ENCODE measurements at places on chromosomes 1 and 21.

DNA sequence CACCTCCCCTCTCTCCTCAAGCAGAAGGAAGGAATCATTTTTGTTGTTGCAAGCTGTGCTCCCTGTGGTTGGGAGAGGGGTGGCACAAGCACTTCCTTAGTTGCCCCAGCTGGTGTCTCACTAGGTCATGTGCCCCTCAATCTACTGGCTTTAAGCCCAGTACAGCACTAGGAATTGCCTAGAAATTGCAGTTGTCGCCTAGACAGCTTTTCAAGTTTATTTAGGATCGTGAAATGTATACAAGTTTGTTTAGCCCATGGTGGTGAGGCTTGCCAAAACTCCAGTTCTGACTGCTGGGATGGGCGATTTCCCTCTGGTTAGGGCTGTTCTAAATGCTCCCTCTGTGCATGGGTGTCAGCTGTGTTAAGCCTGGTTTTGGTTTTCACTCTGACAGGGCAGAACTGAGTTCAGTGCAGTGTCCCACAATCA lies 126.8 kb upstream of the ZNF644 start:
- no peak for DNase-seq

DNA sequence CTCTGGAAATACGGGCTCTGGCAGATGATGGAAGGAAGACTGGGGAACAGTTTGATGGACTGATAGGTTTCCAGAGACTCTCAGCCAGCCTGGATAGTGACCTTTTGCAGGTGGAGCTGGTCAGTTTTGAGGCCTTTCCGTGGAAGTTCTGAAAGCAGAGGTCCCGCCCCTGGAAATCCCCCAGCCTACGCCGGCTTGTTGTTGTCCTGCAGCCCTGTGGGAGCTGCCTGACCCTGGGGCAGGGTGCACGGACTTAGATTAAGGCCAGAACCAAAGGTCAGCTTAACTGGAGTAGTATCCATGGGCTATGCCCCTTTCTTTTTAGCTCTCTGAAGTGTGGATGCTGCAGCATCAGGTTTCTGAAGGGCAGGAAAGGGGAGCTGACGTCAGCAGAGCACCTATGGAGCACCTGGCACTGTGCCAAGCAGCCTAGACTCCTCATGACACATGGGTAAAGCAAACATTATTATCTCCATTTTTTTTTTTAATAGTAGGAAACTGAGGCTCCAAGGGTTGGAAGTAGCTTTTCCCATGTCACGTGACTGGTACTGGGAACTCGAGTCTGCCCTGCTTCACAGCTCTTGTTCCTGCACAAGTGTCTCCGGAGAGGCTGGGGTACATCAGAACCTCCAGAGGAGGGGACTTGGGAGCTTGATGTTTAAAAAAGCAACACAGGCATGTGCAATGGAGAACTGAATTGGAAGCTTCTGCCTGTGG lies 38.5 kb downstream of the IER5 start:
- DNase-seq, result peak; percentile 86

DNA sequence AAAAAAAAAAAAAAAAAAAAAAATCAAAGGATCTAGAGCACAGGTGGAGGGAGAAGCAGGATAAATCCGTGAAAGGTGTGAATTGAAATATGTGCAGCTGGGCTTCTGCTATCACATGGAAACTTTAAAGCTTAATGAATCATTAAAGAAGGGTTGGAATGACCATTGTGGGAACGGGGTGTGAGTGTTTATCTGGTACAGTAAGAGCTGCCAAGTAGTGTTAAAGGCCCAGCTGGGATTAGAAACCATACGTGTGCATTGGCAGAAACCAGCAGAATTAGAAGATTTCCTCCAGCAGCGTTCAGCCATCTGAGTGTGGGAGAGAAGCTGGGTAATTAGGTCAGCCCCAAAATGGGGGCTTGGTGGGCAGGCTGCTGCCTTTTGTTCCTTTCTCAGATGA lies 13.5 kb downstream of the FALEC start:
- DNase-seq, result no peak

DNA sequence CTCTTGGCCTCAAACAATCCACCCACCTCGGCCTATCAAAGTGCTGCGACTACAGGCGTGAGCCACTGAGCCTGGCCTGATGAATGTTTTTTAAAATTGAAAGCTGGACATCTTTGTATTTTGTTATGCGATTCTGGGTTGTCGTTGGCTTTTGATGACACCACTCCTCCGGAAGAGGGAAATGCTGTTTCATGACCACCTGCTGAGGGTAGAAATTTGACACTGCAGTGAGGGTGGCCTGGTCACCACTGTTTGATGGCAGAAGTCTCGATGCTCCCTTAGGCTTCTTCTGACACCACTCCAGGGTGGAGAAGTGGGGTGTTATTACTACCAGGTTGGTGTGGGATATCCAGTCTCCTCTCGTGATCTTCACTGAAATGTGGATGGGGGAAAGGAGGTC lies 357.2 kb downstream of the RGS7 start:
- no peak for DNase-seq

DNA sequence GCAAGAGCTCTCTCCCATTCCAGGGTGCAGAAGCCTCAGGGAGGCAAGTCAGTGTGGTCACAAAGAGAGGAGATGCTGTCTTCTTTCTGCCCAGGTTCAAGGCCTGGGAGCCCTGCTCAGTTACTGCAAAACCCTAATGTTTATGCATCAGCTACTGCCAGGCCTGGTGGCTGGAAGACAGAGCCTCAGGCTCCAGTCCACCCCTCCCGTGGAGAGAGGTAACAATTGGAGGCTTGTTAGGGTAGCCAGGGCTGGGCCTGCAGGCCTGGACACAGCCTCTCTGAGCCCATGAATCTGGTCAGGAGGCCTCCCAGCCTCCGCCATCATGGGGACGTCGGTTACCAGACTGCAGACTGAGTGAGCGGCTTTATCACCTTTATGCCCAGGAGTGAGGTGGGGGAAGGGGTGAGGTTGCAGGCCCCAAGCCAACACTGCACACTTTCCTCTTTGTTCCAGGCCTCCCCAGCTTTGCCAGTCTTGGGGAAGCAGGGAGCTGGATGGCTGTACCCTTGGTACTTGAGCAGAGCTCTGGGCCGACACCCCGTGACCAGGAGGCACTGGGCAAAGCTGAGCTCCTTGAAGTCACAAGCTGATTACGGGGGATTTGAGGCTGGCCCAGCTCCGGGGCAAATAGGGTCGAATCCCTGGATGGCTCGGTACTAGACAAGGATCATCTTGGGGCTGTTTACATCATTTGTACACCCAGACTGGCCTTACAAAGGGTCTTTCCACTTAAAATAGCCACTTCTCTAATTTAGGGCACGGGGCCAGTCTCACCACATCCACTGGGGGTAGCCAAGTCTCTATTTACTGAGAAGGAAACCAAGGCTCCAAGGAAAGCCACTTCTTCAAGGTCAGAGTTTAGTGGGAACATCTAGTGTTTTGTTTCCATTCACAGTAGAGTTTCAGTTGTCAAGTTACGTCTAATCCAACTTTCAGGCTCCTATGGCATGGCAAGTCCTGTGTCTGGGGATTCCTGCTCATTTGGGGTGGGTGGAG lies 5.2 kb downstream of the SLC2A1 start:
- no peak for DNase-seq

DNA sequence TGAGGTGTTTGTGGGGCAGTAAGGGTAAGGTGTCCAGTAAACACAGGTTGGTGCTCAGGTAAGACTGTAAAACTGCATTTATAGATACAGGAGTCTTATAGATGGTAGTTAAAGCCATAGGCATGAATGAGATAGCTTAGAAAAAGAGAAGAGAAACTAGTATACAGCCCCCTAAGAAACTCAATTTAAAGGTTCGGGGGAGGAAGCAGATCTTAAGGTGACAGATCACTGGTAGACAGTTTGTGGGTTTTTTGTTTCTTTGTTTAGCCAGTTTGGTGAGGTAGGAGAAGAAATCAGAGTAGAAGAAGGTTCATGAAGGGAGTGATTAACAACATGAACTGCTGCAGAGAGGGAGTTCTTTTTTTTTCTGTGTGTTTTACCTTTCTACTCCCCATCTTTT lies 6.1 kb upstream of the AGO3 start:
- no peak for DNase-seq

DNA sequence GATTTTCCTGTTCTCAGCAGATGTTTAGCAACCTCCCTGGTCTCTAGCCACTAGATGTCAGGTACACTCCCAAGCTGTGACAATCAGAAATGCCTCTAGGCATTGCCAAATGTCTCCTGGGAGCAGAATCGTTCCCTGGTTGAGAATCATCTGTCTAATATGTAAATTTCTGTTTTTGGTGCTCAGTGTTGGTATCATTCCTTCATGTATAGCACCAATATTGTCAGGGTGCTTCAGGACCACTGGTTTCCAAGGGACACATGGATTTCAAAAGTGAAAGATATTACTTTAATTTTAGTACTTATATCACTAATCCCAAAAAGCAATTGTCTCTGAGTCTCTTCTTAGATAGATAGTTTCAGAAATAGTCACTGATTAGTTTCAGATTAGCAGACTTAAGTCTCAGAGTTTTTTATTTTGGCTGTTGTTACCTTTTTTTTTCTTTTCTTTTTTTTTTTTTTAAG lies 160.1 kb downstream of the PTPRC start:
- no peak for DNase-seq

- no peak for DNase-seq
These were observed 29.7 kb downstream of the URB2 start for GRCh38 chr1:229655781-229656180.

GRCh38 chr1:92424381-92424780 lies 62.3 kb downstream of the GFI1 start:
- no peak for DNase-seq

DNA sequence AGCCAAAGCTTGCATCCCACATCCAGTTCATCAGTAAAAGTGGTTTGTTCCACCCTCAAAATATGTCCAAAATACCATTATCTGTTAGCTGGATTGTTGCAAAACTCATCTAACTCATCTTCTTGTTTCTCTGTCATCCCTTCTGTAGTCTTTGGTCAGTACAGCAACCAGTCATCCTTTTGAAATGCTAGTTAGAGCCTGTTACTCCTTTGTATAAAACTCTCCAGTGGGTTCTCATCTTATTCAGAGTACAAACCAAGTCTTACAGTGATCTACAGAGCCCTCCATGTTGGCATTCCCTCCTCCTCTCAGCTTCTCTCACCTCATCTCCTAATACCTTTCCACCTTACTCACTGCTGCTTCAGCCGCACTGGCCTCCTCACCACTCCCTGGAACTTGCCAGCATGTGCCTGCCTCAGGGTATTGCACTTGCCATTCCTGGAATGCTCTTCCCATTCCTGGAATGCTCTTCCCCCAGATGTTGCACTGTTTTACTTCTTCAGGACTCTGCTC lies 70.6 kb downstream of the LAMC1 start:
- DNase-seq, result no peak

DNA sequence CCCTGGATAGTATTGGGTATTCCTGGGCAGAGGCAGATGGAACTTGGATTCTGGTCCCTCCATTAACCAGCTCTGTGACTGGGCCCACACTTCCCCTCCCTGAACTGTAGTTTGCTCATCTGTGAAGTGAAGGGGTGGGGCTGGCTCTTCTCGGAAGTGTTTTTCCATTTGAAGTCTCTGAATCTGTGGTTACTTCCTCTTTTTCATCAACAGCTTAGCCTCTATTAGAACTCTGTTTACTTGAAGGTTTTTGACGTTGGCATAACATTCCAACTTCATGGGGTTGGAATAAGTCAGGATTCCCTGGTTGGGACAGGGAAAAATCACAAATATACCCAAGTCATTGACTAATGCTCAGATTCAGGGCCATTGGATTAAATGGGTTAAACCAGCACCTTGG lies 3.6 kb downstream of the KIAA0040 start:
- DNase-seq, result no peak

DNA sequence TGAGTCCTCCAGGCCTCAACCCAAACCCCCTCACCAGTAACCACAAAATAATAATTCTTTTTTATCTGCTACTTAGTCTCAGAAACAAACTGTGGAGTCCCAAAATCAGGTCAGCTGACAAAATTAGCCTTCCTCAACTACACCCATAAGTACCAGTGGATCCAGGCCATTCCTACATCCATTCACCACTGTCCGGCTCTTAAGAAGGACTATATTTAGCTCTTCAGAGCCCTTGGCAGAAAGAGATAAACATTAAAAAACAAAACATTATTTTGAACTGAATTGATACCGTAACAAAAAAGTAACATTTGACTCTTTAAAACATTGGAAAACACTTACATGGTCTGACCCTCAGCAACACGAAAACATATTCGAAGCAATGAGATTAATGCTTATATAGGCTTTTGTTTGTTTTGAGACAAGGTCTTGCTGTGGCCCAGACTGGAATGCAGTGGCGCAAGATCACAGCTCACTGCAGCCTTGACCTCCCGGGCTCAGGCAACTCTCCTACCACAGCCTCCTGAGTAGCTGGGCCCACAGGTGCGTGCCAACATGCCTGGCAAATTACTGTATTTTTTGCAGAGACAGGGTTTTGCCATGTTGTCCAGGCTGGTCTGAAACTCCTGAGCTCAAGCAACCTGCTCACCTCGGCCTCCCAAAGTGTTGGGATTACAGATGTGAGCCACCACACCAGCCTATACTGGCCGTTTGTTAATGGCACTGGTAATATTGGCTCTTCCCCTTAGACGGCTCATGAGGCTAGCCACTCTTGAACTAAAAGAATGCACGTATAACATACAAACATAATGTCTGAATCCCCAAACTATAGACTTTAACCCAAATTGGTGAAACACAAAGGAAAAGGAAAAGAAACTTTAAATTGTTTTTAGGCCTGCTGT lies 330.7 kb downstream of the SMYD3 start:
- DNase-seq, result no peak

DNA sequence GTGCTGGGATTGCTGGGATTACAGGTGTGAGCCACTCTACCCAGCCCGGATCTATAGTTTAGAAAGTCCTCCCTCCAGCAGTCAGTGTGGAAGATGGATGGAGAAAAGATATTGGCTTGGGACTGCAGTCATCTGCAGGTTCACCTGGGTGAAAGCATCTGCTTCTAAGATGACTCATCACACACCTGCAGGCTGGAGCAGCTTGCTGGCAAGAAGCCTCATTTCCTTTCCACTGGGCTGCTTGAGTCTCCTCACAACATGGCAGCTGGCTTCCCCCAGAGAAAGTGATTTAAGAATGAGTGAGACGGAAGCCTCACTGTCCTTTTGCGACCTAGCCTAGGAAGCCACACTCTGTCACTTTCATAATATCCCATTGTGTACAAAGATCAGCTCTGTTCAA lies 50.0 kb downstream of the FOXO6 start:
- no peak for DNase-seq

- no peak for DNase-seq
These were observed 387.3 kb downstream of the LMX1A start for GRCh38 chr1:164969253-164969652.

GRCh38 chr1:220878191-220879075 lies 810 bp upstream of the HLX start:
- no peak for DNase-seq

All from NCI-H1436 (cell line).